ENCODE measurements at places on chromosomes 3 and 15. TPM values are rescaled to one million over a fixed set of nuclear protein-coding genes. Genes with fewer than 3 reads are reported as not detected.

DNA sequence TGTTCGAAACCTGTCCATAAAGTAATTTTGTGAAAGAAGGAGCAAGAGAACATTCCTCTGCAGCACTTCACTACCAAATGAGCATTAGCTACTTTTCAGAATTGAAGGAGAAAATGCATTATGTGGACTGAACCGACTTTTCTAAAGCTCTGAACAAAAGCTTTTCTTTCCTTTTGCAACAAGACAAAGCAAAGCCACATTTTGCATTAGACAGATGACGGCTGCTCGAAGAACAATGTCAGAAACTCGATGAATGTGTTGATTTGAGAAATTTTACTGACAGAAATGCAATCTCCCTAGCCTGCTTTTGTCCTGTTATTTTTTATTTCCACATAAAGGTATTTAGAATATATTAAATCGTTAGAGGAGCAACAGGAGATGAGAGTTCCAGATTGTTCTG lies 44.4 kb downstream of the AGTR1 start:
- H3K36me3 ChIP-seq: no peaks in the 10 kb centered on the region
- no peaks in the 10 kb centered on the region for H3K4me1 ChIP-seq
- no peaks in the 10 kb centered on the region for H3K27me3 ChIP-seq
- H3K4me3 ChIP-seq: no peak overlapping the region
- H3K27ac ChIP-seq: no peak overlapping the region
- DNase-seq: no peak

GRCh38 chr3:20322085-20322484 lies 136.1 kb upstream of the SGO1 start:
- H3K27ac ChIP-seq: no peak overlapping the region
- no peaks in the 10 kb centered on the region for H3K4me1 ChIP-seq
- no peaks in the 10 kb centered on the region for H3K27me3 ChIP-seq
- H3K36me3 ChIP-seq: no peaks in the 10 kb centered on the region
- H3K4me3 ChIP-seq: no peak overlapping the region

GRCh38 chr15:60442763-60443162 lies 36.2 kb downstream of the ICE2 start:
- H3K27ac ChIP-seq: no peak overlapping the region
- H3K4me1 ChIP-seq: peaks cover 1% of the 10 kb centered on the region
- no peak overlapping the region for H3K4me3 ChIP-seq
- no peak for DNase-seq

- no peak overlapping the region for H3K4me3 ChIP-seq
- H3K27me3 ChIP-seq: no peaks in the 10 kb centered on the region
- peaks cover 18% of the 10 kb centered on the region for H3K4me1 ChIP-seq
- H3K36me3 ChIP-seq: peaks cover 72% of the 10 kb centered on the region
These were observed 7.9 kb downstream of the RPL32 start for GRCh38 chr3:12833222-12834161.

DNA sequence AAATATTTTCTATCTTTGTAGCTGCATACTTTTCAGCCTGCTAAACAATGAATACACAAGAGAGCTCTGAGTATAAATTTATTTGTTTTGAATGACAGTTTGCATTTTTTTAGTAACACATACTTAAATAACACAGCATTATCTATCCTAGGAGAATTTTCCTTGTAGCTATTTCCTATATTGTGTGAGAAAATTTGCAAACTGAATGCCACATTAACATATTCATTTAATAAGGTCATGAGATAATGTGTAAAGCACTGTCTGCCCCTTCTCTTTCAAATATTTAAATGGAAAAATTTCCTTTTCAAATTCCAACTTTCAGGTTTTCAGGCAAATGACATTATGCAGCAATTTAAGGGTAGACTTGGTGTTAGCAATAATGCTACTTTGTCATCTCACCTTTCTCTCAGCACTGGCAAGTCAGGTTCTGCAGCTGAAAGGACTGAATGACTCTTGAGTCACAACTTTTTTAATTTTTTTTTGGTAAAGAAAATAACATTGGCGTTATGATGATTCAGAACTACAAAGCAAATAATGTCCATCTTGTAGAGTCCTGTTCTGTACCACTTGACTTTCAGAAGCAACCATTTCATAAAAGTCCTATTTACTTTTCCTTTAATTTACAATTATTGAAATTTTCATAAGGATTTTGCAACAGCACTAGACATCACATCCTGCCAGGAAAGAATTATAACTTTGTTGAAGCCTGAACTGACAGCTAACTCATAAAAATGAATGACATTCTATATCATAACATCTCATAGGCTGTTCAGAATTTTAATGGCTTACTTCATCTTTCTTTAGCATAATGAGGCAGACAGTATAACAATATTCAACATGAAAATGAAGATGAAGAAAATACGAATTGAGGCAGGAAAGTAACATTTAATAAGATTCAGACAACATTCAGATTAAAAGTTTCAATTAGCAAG lies 681.6 kb upstream of the SEMA6D start:
- H3K27ac ChIP-seq: no peak overlapping the region
- DNase-seq: no peak
- H3K4me3 ChIP-seq: no peak overlapping the region
- H3K4me1 ChIP-seq: no peaks in the 10 kb centered on the region

DNA sequence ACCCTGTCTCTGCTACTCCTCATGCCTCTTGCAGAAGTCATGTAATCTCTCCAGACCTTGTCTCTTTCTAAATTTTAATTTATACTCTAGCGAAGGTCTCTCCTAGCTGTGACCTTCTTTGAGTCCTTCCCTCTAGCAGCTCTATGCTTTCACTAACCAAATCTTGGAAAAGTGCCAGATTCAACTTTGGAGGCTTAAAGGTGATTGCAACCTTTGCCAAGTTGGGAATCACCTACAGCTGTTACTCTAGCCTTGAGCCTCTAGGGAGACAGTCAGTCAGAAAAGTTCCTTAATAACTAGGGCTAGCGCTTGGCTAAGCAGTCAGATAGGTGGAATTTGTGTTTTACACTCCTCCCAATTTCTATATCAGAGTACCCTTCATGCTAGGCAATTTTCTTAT lies 46.1 kb upstream of the ABI3BP start:
- peaks cover 8% of the 10 kb centered on the region for H3K27me3 ChIP-seq
- no peak overlapping the region for H3K27ac ChIP-seq
- DNase-seq: no peak
- H3K4me3 ChIP-seq: no peak overlapping the region
- no peaks in the 10 kb centered on the region for H3K36me3 ChIP-seq

- no peaks in the 10 kb centered on the region for H3K4me1 ChIP-seq
- no peak overlapping the region for H3K27ac ChIP-seq
- peaks cover 2% of the 10 kb centered on the region for H3K27me3 ChIP-seq
- DNase-seq: no peak
- H3K36me3 ChIP-seq: no peaks in the 10 kb centered on the region
- H3K4me3 ChIP-seq: no peak overlapping the region
These were observed 261.4 kb upstream of the C2CD4B start for GRCh38 chr15:62426387-62426956.

- no peak for DNase-seq
- H3K36me3 ChIP-seq: no peaks in the 10 kb centered on the region
- H3K4me3 ChIP-seq: no peak overlapping the region
- no peak overlapping the region for H3K27ac ChIP-seq
- H3K27me3 ChIP-seq: peaks cover 4% of the 10 kb centered on the region
These were observed 210.4 kb downstream of the ATP10A start for GRCh38 chr15:25652704-25653103.

DNA sequence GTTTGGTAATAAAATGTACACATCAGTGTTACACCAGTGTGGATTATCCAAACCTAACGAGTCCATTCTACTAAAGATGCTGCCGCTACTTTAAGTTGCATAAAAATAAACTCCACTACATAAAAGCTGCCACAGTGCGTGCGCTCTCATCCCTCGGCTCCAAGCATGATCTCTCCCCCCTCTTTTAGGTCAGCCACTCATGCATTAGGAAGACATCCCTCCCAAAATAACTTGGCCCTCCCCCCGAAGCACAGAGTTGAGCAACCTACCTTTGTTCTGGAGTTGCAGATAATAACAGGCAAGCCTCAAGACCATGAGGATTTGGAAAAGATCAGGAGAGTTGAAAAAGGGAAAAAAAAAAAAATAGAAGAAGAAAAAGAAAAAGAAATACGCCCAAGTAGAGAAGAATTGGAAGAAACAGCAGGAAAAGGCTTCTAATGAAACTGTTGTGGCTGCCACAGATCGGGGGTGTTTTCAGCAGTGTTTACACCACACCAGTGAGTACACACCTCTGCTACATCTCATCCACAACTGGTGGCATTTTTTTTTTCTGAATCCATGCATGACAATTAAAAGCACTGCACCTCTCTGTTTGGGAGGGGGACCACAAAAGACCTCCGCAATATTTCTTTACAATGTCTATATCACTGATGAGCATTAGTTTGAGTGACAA lies 339.2 kb downstream of the FOXP1 start:
- H3K4me1 ChIP-seq: no peaks in the 10 kb centered on the region
- no peaks in the 10 kb centered on the region for H3K27me3 ChIP-seq
- no peak for DNase-seq
- H3K27ac ChIP-seq: no peak overlapping the region
- H3K4me3 ChIP-seq: no peak overlapping the region

DNA sequence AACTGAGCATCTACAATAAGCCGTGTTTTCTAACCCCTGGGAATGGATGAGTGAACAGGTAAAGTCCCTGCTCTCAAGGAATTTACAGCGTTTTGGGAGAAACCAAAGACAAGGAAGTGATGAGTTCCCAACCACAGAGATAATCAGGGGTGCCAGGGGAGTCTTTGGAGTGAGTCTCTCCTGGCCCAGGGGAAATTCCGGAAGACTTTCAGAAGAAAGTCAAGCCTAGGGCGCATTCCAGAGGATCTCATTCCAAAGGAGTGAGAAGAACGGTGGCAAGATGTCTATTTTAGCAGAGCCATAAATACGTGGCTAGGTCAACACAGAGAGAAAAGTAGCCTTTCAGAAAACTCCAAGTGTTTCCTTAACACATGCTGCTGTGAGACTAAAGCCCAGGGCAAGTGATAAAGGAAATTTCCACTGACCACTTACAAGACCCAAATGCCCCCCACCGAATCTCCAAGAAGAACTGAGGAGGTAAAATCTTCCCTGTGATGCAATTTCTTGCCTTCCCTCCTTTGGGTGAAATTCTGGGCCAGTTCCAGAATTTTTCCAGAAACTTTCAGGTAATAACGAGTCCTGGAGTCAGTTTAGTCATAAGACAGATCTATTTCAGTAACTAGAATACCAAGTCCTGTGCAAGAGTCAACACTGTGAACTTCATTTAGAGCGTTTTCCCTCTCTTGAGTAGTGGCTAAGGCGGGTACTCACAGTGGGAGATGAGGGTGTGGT lies 437.4 kb downstream of the NR2F2 start:
- DNase-seq: no peak
- no peaks in the 10 kb centered on the region for H3K4me1 ChIP-seq
- H3K36me3 ChIP-seq: no peaks in the 10 kb centered on the region
- H3K4me3 ChIP-seq: no peak overlapping the region

DNA sequence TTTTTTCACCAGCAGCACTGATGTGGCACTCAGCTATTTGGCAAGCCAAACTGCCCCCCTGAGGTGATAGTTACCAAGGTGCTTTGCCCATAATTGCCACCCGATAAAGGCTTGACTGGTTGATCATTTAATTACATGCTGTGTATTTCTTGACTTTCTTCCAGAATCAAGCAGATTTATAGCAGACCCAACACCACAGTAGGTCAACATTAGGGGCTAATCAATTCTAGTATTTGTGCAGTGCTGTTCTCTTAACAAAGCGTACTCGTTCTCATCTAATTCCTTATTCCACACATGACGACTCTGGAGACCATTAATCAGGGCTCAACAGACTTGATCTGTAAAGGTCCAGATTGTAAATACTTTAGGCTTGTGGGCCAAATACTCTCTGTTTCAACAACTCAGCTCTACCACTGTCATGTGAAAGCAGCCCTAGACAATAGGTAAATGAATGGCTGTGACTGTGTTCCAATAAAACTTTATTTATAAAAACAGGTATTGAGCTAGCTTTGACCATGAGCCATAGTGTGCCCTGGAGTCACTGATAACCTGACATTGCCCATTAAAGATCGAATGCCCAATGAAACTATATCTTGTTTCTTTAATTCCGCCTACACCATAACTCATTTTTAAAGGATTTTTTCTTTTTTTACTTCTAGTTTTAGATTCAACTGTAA lies 119.1 kb upstream of the TMC3 start:
- no peaks in the 10 kb centered on the region for H3K36me3 ChIP-seq
- peaks cover 7% of the 10 kb centered on the region for H3K27me3 ChIP-seq
- DNase-seq: no peak
- H3K27ac ChIP-seq: no peak overlapping the region

DNA sequence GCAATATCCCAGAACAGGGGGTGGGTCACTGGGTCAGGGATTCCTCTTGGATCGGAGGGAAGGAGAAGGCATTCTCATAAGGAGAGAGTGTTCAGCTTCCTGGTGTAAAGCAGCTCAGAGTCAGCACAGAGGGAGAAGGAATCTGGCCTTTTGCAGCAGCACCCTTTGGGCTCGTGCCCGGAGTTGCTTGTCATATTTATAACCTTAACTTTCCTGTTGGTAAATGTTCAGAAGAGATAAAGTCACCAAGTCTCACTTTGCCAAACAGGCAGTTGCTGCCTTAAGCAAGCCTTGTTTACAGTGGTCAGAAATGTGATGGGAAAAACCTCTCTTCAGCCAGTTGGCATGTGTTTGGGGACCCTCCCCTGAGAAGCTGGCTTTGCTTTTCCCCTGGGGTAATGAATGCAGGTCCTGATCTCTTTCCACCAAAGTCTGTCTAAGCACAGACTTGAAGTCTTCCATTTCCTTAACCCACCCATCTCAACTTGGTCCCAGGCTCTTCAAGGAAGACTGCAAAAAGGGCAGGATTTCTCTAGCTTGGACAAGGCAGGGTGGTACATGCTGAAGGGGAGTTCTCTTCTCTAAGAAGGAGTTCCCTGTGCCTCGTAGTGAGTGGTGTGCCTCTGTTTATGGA lies 206.9 kb upstream of the BHLHE40 start:
- H3K27ac ChIP-seq: peak overlapping the region; percentile 29
- no peaks in the 10 kb centered on the region for H3K27me3 ChIP-seq
- peaks cover 61% of the 10 kb centered on the region for H3K4me1 ChIP-seq
- H3K36me3 ChIP-seq: peaks cover 65% of the 10 kb centered on the region

- peaks cover 5% of the 10 kb centered on the region for H3K36me3 ChIP-seq
- no peak overlapping the region for H3K27ac ChIP-seq
- H3K4me3 ChIP-seq: no peak overlapping the region
- no peak for DNase-seq
These were observed 49.1 kb downstream of the PXYLP1 start for GRCh38 chr3:141280690-141281089.

GRCh38 chr15:26634319-26634718 lies 138.5 kb downstream of the GABRB3 start:
- no peaks in the 10 kb centered on the region for H3K27me3 ChIP-seq
- H3K4me1 ChIP-seq: no peaks in the 10 kb centered on the region
- no peak for DNase-seq
- no peak overlapping the region for H3K27ac ChIP-seq
- H3K36me3 ChIP-seq: no peaks in the 10 kb centered on the region
- no peak overlapping the region for H3K4me3 ChIP-seq

- no peak for DNase-seq
- no peak overlapping the region for H3K4me3 ChIP-seq
- no peaks in the 10 kb centered on the region for H3K36me3 ChIP-seq
- no peaks in the 10 kb centered on the region for H3K27me3 ChIP-seq
- peaks cover 12% of the 10 kb centered on the region for H3K4me1 ChIP-seq
These were observed 30.4 kb downstream of the SLC41A3 start for GRCh38 chr3:126053513-126053912.

The ZNF621 gene
- 24.9 TPM for total RNA-seq

The GOLGA6L4 gene
- 2.3 TPM for total RNA-seq

The ACKR4 gene
- not detected for total RNA-seq

The CLRN1 gene
- total RNA-seq: not detected

The EIF4G1 gene
- 259 TPM for total RNA-seq

The TTLL13 gene
- total RNA-seq: 0.45 TPM

The CCR9 gene
- total RNA-seq: 0.28 TPM
